ENCODE measurements at places on chromosomes 16 and 17.

DNA sequence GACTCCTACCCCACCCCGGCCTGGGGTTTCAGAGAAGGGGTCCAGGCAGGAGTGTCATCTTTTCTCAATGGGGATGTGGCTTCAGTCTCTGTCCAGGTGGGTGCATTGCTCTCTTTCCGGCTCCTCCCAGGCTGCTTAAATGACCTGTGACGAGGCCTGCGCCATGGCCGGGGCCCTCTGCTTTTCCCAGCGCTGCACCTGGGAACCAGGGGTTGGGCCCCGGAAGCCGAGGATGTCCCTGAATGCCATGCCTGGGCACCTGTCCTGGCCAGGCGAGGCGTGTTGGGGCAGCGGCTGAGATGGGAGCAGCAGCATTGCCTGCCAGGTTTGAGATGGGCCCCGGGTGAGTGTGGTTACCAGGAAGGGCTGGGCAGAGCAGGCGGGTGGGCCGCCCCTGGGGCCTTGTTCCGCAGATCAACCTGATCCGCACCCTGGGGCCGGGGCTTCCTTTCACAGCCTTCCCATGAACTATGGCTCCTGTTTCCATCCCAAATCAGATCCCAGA, 147.4 kb downstream of the SEC14L1 start:
- DNase-seq = no peak

- DNase-seq = no peak
These were observed 1.5 kb downstream of the N4BP1 start for GRCh38 chr16:48608452-48608851.

DNA sequence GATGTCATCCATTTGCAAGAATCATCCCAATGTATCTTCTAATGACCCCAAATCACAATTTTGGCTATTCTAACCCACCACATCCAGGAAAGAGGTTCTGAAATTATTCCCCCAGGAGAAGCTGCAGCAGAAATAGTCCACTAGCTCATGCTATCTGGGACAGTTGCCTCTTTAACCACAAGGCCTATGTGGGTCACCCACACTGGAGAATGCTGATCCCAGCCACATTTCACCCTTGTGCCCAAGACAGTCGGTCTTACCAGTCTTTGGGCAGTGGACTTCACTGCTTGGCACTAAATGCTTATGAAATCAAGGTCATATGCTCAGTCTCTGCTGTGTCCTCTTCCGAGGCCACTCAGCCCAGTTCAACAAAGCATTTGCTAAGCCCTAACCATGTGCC, 27.0 kb downstream of the ABCC12 start:
- no peak for DNase-seq

- DNase-seq = no peak
These were observed 65.3 kb downstream of the RMI2 start for GRCh38 chr16:11410376-11411058.

DNA sequence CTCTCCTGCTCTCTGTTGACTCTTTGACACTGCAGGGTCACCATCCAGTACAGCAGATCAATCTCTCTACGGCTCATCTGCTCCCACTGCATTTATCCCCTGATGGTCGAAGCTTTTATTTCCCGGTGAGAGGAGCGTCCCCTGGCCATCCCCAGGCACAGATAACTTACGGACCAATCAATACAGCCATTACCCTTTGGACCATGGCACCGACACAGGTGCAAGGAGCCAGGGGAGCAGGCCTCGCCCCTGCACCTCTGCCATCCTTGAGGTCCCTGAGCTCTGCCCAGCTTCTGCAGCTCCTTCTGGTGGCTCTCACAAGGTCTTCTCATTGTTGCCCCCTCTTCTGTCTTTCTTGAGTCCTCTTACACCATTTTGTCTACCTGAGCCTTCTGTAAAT, 115.6 kb downstream of the SDK2 start:
- no peak for DNase-seq

- no peak for DNase-seq
These were observed 8.9 kb downstream of the CCNF start for GRCh38 chr16:2438121-2438520.

- no peak for DNase-seq
These were observed at the start of gene ALOX15B for GRCh38 chr17:8038954-8039610. ALOX15B (plus strand) TSS chr17:8039059; CDS start chr17:8039156, 97 bp downstream.

- no peak for DNase-seq
These were observed 9.3 kb downstream of the ENDOV start for GRCh38 chr17:80424261-80424660.

GRCh38 chr17:55259684-55260111, 5.1 kb upstream of the HLF start:
- no peak for DNase-seq

- DNase-seq = no peak
These were observed 7.6 kb upstream of the FZD2 start for GRCh38 chr17:44549686-44550085.

DNA sequence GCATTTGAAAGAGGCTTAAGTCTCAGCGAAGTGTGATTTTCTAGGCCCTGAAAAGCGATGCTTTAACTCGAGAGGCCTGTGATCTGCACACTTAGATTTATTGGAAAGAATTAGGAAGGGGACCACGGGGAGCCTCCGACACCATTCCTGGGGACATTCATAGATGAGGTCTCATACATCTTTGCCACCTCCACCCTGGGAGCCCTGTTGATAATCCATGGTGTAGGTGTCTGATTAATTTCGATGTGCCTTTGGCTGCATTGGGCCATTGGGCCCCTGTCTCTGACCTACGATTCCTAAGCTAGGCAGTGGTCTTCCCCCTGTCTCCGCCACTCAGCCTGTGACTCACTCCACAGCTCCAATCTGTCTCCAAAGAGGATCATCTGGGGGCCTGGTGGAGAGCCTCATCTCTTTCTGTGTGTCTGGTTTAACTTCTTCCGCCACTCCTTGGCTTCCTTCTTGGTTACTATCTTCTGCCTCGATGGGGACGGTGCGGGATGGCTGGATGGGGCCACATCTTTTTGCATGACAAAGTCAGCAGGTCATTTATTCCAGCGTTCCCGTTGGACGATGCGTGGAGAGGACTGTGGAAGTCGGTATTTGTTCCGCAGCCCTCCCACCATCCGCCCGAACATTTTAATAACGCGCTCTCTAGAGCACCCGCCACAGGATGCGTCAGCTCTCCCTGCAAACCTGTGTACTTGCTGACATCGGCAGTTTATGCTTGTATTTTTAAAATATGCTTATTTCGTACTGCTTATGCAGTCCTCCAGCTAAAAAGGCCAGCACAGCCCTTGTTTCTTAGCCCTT, 109.3 kb downstream of the IRX3 start:
- no peak for DNase-seq

- DNase-seq = no peak
These were observed 18.6 kb downstream of the RAD51D start for GRCh38 chr17:35101036-35101435.

All from stimulated activated CD4-positive, alpha-beta T cell treated with anti-CD3 and anti-CD28 coated beads, Interleukin-4, amount 100 ng/mL, for 48 hours (primary cell).